NCI-H69 (cell line): ENCODE measurements at places on chromosomes 7 and 10.

- DNase-seq = peak; percentile 11
Observed at GRCh38 chr7:8035192-8035591, 66.6 kb downstream of the GLCCI1 start.

DNA sequence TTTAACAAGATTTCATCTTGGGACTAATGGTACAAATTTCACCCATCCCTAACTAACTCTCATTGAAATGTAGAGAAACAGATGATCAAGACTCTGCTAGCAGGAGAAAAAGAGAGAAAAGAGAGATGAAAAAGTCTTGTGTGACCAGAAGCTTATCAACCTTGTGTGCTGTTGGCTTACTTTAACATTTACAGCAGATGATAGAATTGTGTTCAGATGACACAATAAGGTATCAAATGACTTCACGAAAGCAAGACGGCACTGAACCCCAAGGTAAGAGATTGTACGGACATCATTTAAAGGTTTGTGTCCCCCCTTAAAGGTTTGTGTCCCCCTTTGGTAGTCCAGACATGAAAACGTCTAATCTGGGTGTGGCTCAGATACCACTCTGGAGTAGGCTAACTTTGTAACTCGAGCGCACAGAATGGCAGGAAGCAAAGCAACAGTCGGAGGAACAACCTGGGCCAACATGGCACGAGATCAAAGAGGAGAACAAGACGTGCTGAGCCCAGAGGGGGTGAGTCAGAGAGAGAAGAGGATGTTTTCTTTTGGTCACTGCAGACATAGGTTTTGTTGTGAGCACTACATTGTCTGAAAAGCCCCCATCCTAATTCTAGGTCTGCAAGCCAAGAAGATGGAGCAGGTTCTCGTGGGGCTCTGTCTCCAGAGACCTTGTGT, 10.4 kb upstream of the LMBR1 start:
- DNase-seq = peak; percentile 13

DNA sequence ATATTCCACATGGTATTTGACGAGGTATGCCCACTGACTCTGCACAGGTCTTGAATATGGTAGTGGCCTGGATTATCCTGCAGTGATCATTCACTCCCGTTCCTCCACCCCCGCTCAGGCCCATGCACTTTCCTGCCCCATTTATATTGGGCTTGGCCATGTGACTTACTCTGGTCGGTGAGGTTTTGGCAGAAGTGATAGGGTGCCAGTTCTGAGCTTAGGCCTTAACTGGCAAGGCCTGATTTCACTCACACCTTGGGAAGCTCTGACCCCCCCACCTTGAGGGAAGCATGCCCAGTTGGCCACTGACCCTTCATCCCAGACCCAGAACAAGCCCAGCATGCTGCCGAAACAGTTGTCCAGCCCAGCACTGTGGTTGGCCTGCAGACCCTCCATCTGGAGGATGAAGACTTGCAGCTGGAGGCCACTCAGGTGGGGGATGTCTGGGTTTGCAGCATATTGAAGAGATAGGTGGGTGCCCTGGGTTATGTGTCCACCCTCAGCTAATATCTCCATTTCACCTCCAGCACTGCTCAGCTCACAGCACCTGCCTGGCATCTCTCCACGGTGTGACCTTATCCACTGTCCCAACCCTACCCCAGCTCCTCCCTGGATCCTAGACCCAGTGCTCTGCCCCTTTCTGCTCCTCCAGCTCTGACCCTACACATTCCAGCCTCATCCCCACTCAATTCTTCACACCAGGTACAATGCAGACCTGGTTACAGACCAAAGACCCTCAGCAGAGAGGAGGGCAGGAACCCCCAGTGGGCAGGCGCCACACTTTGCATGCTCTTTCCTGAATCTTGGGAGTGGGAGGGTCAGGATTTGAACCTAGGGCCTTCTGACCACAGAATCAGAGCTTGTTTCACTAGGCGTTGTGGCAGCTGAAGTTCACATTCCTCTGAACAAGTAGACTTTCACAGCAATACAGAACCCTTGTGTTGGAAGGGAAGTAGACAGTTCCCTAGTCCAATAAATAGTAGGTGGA, 138.1 kb upstream of the CHST15 start:
- no peak for DNase-seq

- DNase-seq = peak; percentile 87
Observed at GRCh38 chr7:102044984-102045673, 227.7 kb downstream of the CUX1 start.

GRCh38 chr10:112137154-112137987, 46.2 kb downstream of the GPAM start:
- DNase-seq = peak; percentile 52

DNA sequence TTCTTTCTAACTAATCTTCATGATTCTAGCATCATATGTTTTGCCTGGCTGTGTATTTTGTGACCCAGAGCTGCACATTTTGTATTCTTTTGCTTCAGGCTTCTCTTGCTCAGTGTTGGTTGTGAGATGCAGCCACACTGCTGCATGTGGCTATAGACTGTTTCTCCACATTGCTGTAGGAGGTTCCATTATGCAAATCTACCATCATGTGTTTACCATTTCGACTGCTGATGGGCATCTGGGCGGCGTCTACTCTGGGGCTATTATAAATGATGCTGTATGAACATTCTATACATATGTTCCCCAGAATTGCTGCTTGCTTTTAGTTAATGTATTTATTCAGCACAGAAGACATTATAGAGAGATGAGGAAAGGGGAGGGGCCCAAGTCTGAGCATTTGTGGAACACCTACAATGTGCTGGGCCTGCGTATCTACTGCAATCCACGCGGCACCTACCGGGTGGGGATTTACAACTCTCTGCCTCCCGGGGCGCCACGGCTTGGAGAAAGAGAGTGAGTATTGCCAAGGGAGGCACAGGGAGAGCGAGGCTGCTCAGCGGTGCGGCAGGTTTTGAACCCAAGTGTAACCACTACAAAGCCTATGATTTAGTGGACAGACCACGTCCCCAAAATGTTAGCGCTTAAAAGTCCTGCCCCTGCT, 172.5 kb downstream of the PRKAG2 start:
- DNase-seq = peak; percentile 85

- peak; percentile 26 for DNase-seq
Observed at GRCh38 chr7:80307227-80307856, 172.7 kb downstream of the GNAI1 start.

- DNase-seq = no peak
Observed at GRCh38 chr7:22979251-22979650, 34.7 kb downstream of the HYCC1 start.

DNA sequence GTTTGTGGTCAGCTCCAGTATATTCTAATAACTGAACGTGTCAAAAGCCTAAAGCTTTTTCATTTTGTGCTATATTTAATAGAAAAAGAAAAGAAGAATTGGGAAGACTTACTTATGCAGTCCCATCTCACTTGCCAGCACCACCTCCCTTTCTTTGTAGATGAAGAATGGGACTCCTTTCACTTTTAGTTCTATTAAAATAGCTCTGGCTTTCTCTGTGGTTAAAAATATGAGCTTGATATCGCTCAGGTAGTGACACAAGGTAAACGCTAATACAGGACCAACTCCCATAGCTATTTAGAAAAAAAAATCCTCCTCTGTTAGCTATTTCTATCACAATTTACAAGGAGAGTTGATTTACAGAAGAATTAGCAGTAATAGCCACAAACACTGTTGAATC, 176.8 kb downstream of the PDE1C start:
- DNase-seq = no peak

GRCh38 chr7:92613214-92613613, 23.0 kb upstream of the FAM133B start:
- DNase-seq = no peak

DNA sequence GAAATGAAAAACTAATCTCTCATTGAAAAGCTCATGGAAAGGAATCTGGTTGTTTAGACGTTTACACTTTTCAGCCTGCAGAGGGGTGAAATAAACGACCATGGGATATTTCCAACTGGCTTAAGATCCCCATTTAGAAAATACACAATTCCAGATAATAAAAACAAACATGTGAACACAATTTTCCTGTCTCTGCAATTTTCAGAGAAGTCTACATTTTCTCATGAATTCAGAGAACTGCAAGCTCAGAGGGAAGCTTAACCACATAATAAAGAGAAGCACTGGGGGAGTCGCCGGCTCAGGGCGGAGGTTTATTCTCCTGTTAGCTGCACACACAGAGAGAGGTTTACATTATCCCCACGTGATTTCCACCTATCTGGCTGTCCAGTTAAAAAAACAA, 215.2 kb downstream of the FANK1 start:
- DNase-seq = no peak

DNA sequence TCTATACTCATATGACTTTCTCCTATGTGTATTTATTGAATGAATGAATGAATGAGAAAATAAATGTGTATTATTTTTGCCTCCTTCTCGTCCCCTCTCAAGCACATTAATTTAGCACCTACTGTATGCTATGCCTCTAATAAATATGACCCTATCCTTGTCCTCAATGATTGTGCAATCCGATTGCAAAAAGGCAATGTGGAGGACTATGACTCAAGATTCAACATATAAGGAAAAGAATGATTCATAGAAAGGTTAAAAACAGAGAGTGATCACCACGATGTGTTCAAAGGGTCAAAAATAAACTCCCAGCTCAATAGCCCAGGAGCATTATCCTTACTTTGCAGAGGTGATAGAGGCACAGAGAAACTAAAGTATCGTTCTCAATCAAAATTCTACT, 322.8 kb upstream of the SORCS1 start:
- DNase-seq = no peak

- no peak for DNase-seq
Observed at GRCh38 chr7:33731912-33732311, 173.4 kb upstream of the BMPER start.

- no peak for DNase-seq
Observed at GRCh38 chr10:110822035-110822711, 49.6 kb upstream of the PDCD4 start.

GRCh38 chr10:31508234-31508633, 189.2 kb downstream of the ZEB1 start:
- DNase-seq = no peak

DNA sequence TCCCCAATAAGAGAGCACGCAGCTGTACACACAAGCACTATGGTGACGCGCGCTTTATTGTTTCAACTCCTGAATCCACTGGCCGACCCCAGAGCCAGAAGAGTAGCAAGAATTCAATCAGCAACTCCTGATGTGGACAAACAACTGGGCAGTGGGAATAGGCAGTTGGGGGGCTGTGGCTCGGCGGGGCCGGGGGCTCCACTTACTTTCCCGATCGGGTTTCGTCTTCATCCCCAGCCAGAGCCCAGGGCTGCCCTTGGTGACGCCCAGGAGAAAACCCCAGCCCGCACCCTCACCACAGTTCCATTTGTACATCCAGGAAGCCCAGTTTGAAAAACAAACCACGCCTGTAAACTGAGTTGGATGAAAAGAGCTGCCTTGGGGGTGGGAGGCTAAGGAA, 38.7 kb downstream of the DAGLB start:
- no peak for DNase-seq

DNA sequence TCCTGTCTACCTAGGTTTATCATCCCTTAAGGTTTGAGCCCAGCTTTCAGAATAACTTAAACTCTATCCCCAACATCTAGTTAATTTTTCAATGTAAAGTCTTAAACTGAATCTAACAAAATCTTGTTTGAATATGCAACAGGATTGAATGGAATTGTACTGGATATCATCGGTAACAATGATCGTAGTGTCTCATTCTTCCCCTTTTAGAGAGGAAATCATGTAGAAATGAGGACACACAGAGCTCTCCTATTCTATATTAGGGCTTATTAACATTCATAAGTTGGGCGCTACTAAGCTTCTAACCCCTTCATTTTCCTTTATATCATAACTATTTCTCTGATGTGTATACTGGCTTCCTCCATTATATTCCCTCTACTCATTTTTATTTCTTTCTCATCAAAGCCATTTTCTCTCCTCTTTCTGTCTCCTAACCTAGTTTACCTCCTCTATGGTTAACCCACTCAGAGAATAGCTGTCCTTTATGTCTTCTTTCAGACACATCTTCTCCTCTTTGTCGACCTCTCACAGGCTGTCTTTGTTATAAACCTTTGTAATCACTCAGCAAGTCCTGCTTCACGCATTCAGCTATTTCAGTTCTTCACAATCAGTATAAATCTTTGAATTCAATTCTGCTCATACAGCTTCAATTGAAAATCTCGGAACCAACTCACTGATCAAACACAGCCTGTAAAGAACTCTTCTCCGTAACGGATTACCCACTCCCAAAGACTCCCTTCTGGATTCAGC, 1019.0 kb upstream of the C7orf33 start:
- DNase-seq = no peak

DNA sequence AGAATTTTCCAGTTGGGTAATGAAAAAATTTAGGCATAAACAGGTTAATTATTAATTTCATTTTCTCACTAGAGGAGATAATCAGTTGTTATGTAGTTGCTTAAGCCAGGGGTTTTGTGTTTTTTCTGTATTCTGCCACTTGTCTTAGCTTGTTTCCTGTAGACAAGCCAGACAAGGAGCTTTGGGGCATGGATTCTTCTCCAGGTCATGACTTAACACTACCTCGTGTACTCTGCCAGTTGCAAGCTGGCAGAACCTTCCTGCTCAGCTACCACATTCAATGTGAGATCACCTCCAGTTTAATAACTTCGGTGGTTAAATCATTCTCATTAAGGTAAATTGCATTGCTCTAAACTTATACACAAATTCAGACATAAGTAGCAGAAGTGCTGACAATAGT, 1.8 kb downstream of the CCM2 start:
- no peak for DNase-seq

DNA sequence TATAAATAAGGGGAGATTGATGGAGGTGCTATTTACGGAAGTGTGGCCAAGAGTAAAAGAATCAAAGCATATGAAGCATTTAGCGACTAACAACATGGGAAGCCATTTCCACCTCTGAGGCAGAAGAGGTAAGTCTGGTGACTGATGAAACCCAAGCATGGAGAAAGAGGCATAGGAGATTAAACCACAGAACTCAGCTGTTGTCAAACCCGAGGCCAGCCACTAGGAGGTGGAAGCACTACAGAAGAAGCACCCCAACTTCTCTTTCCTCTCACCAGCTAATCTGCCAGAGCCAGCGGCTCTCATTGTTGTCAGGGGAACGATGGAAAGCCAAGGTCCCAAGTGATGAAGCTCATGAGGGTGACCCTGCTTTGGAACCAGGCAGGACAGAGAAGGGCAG, 19.6 kb upstream of the CNTNAP2 start:
- DNase-seq = peak; percentile 22
